ENCODE measurements at places on chromosomes 7 and 10.

- DNase-seq = no peak
These were observed 117.5 kb upstream of the HGF start for GRCh38 chr7:81887098-81888090.

DNA sequence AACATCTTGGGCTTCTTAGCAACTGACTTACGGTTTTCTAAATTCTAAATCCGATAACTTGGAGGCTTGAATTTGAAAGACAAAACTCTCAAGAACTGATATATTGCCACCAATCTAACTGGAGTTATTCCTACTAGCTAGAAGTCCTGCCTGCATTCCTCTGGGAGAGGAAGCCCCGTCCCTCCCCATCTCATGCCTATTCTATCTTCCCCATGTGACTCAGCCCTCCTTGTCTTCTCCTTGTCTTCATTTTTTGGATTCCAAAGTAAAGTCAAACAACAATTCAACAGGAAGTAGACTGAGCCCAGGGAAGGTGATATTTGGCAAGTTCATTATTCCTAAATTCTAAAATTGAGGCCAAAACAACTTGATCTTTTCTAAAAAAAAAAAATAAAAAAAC lies 587.7 kb downstream of the KCNMA1 start:
- no peak for DNase-seq

DNA sequence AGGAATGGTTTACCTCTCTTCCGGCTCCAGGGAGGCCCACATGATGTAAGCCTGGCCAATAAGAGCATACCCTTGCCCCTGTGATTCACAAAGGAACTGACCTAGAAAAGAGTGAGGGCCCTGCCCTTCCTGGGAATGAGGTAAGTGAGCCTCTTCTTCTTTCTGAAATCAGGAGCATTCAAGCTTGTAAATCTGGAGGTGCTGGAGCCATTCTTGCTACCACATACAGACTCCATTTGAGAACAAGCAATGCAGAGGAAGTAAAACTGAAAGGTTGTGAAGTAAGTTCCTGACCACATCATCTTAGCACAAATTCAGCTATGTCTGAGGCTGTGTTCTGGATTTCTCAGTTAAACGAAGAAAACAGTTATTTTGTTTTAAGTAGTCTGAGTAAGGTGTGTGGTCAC lies 132.2 kb downstream of the CD36 start:
- DNase-seq = no peak

- DNase-seq = no peak
These were observed 23.5 kb downstream of the TMEM273 start for GRCh38 chr10:49164559-49165188.

- DNase-seq = no peak
These were observed 73.1 kb upstream of the UCN3 start for GRCh38 chr10:5291501-5292195.

DNA sequence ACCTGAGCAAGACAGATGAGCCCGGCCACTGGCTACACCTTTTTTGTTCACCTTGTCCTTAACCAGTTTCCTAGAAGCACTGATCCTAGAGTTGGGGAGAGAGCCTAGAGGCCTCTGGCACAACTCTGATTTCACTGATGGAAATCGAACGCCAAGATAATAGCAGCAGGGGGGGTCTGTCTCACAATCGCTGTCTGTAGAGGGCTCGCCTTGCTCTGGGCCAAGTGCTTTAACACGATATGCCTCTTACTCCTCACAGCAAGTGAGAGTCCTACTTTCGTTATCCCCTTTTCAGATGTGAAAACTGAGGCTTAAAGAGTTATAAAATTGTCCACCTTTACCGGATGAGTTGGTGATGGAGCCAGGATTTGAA lies 472 bp downstream of the RASSF4 start:
- DNase-seq = no peak

DNA sequence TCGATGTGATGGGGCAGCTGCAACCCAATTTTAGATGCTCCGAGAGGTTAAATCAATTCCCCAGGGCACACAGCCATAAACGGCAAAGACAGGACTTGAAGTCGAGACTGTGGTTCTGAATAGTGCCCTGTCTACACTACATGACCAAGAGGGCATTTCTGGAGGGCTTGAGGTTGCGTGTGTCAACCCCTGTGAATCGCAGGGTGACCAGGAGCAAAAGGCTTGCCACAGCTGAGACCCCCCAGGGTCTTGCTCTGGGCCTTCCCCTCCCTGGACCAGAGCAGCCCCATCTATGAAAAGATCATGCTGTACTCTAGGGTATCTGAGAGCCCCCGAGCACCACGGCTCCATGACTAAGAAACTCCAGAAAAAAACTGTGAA lies 26.8 kb upstream of the RASGEF1A start:
- DNase-seq = no peak

- no peak for DNase-seq
These were observed 28.7 kb downstream of the PUS7 start for GRCh38 chr7:105493196-105493922.

- no peak for DNase-seq
These were observed 80.6 kb downstream of the GLI3 start for GRCh38 chr7:42156291-42156865.

DNA sequence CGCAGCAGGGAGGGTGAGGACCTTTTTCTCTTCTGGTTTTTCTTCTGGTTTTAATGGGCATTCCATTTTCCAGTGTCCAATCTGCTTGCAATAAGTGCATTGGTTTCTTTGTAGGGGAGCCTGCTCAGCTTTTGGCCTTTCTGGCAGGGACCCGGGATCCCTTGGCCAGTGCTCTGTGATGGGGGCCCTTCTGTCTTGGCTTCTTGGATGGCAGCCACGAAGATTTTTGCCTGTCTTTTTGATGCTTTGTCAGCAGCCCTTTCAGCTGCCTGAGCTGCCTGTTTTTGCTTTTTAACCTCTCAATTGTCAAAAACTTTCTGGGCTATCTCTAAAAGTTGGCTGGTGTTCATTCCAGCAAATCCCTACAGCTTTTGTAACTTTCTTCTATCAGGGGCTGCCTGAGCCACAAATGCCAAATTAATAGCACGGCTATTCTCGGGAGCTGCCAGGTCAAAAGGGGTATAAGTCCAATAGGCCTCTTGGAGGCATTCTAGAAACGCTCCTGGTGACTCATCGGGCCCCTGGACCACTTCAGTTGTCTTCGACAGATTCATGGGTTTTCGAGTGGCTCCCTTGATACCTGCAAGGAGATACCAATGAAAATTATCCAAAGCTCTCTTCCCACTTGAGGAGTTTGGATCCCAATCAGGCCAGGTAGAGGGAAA lies 179.9 kb upstream of the MBL2 start:
- no peak for DNase-seq

Data from GM18507 (cell line).